HAP-1 (cell line): ENCODE measurements at places on chromosomes 4 and X.
A peak's percentile ranks its signal among the peaks of the same experiment; 100 is the strongest.

- no peak for DNase-seq
These were observed 201.2 kb upstream of the NWD2 start for GRCh38 chr4:37043342-37043741.

- DNase-seq: no peak
These were observed 15.8 kb upstream of the TXK start for GRCh38 chr4:48149827-48150370.

DNA sequence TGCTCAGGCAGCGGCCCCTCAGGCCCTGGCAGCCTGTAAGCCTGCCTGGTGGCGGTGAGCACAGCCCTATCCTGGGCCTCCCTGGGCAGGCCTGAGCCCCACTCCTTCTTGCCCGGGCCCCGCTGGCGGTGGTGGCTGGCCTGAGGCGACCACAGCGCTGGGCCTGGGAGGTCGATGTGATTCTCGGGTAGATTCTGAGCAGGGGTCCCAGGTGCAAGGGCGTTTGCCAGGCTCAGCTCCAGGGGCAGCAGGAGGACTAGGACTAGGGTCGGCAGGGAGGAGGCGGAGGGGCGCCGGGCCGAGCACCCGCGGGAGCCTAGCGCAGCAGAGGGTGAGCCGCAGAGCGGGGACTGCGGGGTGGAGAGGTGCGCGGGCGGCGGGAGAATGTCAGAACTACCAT is 17.0 kb downstream of the FAM9A start:
- DNase-seq: no peak

DNA sequence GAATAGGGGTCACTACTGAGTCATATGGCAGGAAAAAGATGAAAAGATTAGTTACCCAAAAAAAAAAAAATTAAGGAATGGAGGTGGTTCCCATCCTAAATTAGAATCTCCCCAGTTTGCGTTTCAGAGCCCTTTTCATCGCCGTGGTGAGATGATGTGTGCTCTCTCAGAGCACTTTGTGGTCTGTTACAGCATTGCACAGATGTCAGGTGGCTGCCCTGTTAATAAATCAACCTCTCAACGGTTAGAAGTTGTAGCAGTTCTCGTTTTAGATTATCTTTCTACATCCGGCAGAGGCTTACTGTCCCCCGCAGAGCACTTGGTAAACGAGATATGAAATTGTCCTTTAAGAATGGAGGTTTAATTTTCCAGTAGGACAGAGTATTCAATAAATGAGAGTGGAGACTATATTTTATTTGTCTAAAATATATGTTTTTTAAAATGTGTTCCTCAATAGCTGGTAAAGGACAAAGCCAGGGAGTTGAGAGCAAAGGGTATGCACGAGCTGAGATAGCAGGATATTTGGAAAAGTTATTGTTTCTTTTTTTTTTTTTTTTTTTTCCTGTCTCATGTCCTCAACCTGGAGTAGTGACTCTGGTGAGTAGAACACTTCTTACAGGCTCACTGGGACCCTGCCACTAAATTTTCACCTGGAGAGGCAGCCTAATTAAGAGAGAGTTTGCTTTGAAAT is 26.9 kb downstream of the AFF1 start:
- DNase-seq: peak; percentile 33

- peak; percentile 12 for DNase-seq
These were observed 35.1 kb upstream of the NR3C2 start for GRCh38 chr4:148477276-148477675.

DNA sequence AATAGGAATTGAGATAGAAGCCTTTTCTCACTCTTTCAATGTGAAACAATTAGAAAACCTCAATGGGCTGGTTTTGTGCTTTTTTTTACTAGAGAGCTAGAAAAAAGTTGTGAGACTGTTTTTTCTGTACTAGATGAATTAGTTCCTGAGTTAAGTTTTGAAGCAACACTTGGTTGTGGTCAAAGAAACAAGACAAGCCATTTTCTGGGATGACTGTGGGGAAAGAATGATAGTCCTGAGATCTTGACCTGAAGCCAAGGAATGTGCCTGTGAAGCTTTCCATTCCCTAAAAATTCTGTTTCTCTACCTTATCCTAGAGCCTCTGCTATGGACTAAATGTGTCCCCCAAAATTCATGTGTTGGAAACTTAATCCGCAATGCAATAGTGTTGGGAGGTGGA is 157.8 kb upstream of the TLL1 start:
- no peak for DNase-seq

DNA sequence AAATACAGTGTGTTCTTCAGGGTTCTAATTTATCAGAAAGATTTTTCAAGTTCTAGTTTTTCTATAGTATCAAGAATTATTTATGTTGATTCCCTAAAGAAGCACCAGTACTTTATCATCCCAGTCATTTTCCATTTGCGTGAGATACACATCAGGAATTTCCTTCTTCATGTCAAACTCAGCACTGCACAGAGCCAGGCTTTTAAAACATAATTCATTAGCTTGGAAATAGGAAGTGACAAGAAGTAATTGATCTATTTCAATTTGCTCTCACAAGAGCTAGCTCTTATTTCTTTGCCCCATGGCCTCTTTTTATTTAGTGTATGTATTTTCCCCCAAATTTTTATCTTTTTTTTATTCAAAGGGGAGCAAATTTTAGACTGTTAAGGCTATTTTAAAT is 13.0 kb upstream of the SLC10A4 start:
- DNase-seq: no peak

DNA sequence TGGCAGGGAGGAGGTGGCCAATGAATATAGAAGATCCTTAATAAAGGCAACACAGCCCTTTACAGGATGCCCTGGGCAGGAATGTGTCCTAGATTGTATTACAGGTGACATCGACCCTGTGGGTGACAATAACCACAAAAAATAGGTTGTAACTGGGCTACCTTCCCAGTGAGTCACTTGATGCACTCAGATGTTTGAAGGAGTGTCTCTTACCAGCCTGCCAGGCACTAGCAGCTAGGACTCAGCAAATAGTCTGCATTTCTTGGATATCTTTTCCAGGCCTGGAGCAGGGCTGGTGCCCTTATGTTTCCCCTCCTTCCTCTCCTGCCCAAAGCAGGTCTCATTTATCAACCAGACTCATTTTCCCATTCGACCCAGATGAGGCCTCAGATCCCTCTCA is 50.9 kb upstream of the TMEM164 start:
- no peak for DNase-seq

GRCh38 chr4:174926958-174927357 is 8.8 kb downstream of the ADAM29 start:
- no peak for DNase-seq

DNA sequence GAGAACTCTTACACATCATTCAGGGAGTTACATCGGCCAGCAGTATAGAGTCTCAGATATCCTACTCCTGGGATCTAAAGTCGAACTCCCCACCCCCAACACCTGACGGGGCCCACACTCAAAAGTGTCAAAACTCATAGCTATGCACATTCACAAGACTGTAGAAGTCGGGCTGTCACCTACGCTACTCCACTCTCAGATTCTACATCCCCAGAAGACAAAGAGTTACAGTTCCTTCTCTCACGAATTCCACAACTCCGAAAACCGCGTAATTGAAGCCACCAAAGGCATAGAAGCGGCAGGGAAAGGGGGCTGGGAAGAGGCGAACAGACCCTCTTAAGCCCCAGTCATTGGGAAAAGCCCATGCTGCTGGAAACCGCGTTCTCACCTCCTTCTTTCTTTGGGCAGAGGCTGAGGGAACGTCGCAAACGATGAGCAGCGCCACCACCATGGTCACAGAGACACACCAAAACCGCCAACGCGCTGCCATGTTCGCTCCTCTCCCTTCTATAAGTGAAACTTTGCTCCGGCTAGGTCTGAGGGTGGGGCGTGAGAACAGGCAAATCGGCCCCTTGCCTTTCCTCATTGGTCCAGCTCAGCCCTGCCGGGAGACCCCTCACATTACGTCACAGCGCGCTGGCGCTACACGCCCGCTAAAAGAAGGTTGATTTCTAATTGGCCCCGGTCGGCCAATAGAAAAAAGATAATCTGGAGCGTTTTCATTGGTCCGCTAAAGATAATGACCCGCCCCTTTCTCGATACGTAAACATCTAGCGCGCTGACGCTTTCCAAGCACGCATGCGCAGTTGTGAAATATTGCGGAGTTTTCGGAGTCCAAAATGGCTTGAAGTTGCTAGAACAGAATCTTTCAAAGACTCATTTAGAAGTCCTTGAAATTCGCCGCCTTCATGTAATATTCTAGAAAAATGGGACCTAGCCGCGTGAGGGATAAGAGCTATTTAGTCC is at the start of gene MAGT1:
Gene MAGT1 (minus strand): TSS at position 515 of the 966 bp plus-strand sequence. CDS start 25 bp downstream, at position 490.
- DNase-seq: peak; percentile 98

GRCh38 chr4:101941816-101942358 is 151.4 kb downstream of the BANK1 start:
- DNase-seq: no peak

- DNase-seq: no peak
These were observed 81.5 kb downstream of the ZNF674 start for GRCh38 chrX:46463682-46464081.

- no peak for DNase-seq
These were observed 15.9 kb downstream of the MID1IP1 start for GRCh38 chrX:38817004-38817703.

DNA sequence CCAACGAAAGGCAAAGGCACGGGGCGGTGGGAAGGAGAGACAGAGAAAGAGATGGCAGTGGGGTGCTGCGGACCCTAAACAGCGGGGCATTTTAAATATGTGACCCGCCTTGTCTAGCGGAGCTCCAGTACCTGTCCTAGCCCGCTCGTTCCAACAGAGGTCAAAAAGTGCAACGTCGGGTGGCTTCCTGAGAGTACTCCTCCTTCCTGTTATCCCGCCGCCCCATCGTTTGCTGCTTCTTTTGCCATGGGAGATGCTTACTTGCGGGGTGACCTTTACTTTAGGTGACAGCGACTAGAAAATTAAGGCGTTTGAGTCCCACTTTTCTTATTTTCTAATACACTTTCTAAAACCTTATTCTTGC is 735 bp downstream of the NRK start:
- no peak for DNase-seq

GRCh38 chrX:19799319-19800182 is 87.8 kb downstream of the SH3KBP1 start:
- no peak for DNase-seq

GRCh38 chr4:86818211-86818610 is 31.0 kb downstream of the SLC10A6 start:
- DNase-seq: no peak

DNA sequence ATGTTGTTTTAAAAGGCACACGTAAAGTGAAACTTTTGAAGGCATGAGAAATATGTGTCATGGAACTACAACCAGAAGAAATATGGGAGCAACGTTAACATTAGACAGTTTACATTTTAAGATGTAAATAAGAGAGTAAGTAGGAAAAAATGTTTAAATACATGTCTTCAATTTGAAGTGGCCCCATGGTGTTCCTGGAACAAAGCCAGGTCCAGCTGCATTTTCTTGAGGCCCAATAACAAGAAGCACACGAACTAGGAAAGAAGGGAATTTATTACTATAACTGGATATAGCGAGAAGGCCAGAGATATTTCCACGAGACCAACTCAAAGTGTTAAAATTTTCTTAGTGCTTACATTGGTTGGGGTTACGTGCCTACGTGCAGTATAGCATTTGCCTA is 458.1 kb downstream of the KCTD8 start:
- DNase-seq: no peak

DNA sequence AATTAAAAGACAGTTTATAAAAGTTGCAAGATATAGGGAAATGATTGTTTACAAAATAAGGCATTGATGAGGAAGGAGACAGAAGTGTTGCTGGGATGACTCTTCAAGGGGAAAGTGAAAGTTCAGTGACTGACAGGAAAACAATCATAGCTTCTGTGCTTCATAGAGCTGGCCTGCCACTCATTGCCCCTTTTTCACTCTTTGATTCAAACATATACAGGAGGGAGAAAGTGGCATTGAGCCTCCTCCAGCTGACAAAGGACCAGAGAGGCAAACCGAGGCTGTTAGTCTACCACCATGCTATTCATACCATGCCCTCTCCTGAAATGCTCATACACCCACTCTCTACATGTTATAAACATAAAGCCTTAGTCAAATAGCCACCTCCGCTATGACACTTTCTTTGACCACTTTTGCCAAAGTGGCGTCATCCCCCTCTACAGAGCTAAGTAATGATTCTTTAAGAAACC is 79.2 kb upstream of the ATOH1 start:
- DNase-seq: no peak

- DNase-seq: no peak
These were observed 48.1 kb downstream of the NPY1R start for GRCh38 chr4:163284304-163284703.

- no peak for DNase-seq
These were observed 134.4 kb upstream of the CPEB2 start for GRCh38 chr4:14867847-14868246.

DNA sequence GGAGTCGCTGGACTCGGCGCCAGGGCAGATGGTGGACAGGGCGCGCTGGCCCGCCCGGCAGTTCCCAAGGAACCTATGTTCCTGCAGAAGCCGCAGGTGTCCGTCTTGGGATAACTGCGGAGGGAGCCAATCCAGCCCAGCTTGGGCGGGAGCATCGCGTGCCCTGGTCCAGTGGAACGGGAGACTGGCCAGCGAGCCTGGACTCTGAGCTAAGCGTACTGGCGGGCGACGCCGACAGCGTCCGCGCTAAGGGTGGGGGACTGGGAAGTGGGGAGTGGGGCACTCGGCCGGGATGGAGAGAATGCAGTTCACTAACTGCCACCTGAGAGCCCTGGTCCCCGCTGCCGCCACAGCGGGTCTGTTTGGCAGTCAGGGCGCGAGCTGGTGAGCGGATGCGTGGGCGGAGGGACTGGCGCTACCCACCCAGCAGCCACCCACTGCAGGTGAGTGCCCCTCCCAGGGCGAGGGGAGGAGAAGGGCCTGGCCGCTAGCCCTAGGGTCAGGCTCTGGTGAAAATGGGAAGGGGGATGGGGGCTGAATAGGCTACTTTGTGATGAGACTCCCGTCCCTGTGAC is 1.3 kb upstream of the MAMLD1 start:
- DNase-seq: no peak

GRCh38 chr4:2484993-2485392 is 16.1 kb downstream of the RNF4 start:
- DNase-seq: no peak

GRCh38 chr4:9762823-9763475 is 18.5 kb upstream of the DRD5 start:
- peak; percentile 52 for DNase-seq

- peak; percentile 73 for DNase-seq
These were observed 57.2 kb upstream of the FAM9C start for GRCh38 chrX:13101441-13102139.

DNA sequence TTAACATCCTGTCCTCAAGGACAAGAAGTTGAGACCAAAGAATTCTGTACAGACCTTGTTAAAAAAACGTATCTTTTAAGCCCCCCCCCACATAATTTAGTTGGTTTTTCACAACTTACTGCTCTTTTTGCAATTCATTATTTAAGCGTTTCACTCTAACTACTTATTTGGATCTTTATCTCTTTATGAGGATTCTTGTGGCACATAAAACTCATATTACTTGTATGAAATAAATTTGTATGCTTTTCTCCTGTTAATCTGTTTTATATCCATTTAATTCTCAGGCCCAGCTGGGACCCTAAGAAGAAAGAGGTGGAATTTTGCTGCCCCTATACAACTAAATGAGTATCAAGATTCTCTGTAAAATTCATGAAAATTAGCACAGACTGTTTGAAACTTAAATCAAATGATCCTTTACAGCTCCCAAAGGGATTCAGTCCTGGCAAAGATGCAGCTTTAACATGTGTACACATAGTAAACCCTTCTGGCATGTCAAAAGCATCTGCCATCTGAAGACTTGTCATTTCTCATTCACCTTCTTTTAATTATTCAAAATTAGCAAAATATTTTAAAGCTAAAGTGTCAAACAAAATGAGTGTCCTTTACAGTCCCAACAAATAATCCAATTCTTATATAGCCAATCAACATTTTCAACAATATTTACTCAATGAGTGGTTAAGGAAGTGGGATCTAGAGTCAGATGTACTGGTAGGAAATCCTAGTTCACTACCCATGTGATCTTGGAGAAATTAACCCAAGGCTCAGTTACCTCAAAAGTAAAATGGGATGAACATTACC is 17.7 kb downstream of the ARAP2 start:
- DNase-seq: no peak
